ENCODE measurements at places on chromosomes 12 and 14.

GRCh38 chr12:41327096-41327895 is 139.2 kb downstream of the PDZRN4 start:
- DNase-seq = no peak

GRCh38 chr12:14514946-14515345 is 52.7 kb downstream of the PLBD1 start:
- DNase-seq = no peak

DNA sequence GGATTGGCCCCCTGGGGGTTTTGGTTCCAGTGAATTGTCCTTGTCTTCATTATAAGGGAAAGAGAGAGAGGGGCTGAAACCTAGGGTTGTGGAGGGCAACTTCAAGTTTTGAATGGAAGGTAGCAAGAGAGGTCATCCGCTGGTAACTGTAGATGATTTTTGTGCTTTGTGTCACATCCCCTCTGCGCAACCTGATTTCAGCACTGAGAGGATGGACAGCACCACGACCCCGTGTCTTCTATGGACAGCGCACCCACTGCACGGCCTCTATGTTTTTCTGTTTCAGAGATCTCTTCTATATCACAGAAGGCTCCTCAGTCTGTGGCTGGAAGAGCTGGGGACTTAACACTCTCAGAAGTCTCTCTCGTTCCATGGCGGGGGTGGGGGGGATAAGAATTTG is 127.0 kb upstream of the RPH3A start:
- no peak for DNase-seq

GRCh38 chr14:50501642-50502041 is 30.7 kb downstream of the MAP4K5 start:
- DNase-seq = no peak

GRCh38 chr12:112961074-112961473 is 17.2 kb upstream of the OAS2 start:
- DNase-seq = no peak

DNA sequence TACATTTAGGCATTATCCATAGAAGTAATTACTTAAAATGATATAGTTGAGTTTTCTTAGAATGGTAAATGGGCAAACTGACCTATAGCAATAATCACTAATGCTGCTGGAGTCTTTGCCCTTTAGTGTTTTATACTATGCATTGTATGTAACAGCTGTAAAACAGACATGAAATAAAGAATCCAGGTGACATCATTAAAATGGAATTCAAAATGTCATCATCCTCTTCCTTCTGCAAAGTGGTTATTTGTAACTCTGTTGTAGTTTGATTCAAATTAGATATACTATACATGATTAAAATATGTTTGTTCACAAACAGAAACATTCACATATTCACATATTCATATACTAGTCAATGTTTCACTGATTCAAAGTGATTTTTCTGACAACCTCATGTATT is 598.8 kb downstream of the SLC16A7 start:
- no peak for DNase-seq

DNA sequence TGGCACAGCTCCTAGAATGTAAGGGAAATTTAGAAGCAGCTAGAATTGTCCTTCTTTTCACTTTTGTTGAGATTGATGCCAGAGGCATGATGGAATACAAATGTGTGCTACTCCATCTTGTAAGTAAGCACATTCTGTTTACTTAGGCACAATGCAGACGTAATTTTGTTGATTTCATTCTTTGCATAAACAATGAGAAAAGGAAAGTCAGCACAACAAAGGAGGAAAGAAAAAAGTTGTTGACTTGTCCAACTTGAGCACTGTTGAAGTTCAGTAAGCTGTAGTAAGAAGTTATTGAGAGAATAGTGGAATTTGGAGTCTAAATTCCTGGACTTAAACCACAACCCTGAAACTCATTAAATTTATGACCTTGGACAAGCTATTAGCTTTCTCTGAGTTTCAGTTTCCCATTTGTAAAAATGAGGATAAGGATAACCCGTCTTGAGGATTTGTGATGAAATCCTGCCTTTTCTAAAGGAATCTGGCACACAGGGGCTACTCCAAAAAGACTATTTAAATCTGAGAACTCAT is 19.4 kb upstream of the CNTN1 start:
- DNase-seq = no peak

DNA sequence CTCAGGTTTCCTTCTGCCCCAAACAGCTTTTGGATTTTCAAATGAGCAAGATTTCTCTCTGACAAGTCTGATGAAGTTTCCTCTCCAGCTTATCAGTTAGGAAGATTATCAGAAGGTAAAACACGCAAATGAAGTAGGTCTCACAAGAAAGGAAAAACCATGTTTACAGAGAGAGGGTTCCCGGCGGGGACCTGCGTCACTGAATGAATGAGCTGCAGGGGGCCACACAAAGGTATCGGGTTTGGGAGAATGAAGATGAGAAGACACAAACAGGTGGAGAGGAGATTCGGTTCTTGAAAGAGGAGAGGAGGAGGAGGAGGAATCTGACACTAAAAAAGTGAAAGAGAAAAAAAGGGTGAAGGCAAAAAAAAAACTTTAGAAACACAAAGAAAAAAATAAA is 208.6 kb downstream of the CALM1 start:
- no peak for DNase-seq

GRCh38 chr14:61911574-61911973 is 149.4 kb downstream of the SNAPC1 start:
- peak; percentile 52 for DNase-seq

DNA sequence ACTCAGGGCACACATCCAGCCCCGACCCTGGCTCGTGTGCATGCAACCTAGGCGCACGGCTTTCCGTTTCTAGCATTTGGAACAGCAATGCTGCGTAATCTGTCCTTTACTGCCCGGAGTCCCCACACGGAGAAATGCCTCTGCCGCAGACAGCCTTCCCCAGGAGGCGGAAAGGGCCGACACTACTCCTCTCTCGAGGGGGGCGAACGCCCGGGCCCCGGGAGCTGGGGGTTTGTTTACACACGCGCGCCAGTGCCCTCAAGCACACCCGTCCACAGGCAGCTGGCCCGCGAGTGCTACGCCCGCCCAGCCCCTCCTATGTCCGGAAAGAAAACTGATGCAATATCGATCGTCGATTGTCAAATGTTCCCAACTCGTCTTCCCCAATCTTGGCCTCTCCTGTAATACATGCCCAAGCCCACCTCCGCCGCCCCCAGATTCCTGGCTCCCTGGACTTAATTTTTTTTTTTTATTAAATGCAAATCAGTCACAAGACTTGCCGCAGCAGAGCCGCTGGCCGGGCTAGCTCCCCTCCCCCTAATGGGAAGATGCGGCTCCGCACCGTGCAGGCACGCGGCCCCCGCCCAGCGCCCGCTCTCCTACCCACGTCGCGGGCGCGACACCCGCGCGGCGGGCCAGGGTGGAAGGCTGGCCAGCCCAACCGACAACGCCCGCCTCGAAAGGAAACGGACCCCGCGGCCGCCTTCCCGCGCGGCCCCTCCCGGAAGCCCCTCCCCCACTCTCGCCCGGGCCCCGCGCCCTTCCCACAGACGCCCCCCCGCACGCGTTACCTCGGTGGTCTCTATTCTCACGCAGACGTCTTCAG is 642 bp downstream of the SLC38A2 start:
- no peak for DNase-seq

GRCh38 chr12:43155376-43155775 is 396.6 kb downstream of the ADAMTS20 start:
- DNase-seq = no peak

DNA sequence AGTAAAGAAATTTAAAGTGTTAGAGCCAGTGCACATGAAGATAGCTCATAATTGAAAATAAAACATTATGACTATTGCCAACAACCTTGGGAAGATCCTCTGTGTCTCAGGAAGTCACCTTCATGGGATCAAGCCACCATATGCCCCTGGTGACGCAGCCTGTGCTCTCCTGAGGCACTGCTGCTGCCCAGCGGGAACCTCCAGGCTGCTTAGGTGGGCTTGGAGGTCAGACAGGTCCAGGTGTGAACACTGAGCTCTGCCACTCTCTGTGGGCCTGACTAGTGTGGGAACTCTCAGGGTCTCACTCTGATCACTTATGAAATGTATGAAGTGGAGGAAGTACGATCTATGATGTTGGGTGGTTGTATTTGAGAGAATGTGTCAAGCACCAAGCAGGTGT is 16.7 kb downstream of the SLC35E3 start:
- DNase-seq = no peak

GRCh38 chr14:55713486-55713885 is 133.5 kb downstream of the KTN1 start:
- no peak for DNase-seq

- no peak for DNase-seq
Measured at GRCh38 chr12:40634517-40635131, 57.6 kb upstream of the CNTN1 start.

DNA sequence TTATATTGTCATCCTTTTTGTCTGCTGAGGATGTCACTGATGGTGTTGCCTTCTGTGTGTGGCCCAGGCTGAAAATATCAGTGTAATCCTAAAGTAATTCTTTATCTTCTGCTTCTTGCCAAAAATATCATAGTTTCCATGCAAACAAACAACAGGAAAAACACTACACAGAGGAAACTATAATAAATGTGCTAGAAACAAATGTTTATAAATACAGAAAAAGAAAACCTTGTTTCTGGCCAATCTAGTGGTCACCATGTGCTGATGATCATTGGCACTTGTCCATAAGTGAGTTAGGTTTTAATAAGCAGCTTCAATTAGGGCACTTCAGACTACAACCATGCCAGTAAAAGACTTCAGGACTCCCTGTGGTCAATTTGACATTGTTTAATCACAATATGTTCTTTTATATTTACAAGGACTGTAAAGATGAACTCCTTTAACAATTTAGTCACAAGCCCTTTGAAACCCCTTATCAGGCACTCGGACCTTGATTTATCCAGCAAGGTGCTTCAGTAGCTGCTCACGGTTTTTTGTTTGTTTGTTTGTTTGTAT is 124.8 kb downstream of the TMTC3 start:
- no peak for DNase-seq

- DNase-seq = no peak
Measured at GRCh38 chr12:131561891-131562684, 148.8 kb upstream of the SFSWAP start.

DNA sequence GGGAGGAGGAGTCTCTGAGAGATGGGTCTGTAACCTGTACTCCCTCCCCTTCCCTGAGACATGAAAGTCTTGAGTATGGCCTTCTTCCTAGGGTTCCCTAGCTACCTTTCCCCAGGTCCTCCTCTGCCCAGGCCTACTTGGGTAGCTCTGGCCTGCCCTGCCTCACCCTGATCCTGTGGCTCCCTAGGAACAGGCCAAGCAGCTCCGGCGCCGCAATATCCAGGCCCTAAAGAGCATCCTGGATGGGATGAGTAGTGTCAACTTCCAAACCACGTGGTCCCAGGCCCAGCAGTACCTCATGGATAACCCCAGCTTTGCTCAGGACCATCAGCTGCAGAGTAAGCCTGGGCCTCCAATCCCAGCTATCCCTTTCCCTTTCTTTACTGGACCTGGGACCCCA is 12.3 kb downstream of the PRPF40B start:
- DNase-seq = no peak

DNA sequence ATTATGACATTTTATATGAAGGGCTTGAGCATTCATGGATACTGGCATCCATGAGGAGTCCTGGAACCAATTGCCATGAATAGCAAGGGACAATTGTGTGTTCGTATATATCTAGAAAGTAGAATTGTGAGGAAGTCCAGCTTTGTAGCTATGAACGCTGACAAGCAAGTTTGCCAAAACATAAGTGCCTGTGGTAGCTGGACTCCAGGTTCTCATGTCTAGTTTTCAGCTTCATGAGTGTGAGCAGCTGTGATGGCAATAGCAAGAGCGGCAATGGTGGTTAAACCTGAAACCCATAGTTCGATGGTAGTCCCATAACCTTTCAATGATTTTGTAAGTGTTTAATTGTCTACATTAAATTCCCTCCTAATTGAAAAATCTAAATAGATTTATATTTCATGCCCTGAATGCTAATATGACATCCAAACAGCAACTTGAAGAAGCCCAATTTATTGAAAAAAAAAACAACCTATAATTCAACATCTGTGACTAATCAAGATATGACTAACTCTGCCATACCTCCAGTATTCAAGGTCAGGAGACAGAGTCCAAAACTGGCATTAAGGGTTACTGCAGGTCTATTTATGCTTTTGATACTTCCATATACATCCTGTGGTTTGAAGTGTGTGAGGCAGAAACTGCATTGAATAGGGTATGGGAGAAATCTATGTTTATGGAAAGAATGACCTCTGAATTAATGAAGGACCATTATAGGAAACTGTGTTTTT is 50.3 kb upstream of the PCED1B start:
- DNase-seq = no peak

DNA sequence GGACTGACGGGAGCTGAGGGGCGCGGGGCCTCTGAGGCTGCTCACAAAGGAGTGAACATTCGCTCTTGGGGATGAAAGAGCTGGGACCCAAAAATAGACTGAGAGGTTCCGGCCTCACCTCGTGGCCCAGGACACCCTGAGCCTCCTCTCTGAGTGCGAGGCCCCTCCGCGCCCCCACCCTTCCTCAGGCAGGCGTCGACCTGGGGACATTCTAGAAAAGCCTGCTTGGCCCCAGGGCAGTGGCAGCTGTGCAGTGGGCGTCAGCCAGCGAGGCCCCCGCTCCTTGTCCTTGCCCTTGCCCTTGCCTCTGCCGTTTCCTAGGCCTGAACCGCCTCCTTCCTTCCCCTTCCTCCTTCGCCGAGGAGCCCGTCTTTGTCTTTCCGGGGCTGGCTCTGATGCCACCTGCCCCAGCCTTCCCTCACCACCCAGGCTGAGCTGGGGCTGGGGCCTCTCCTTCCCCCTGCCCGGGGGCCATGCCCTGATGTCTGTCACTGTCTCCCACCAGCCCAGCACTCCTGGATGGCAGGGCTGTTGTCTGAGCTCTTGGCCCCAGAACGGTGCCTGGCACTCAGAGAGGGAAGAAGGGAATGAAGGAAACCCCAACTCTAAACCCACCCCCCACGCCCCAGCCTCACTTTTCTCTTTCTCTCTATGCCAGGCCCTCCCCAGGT is 208.2 kb upstream of the RTL1 start:
- DNase-seq = no peak

- no peak for DNase-seq
Measured at GRCh38 chr14:57933349-57933748, 67.5 kb upstream of the SLC35F4 start.

- DNase-seq = no peak
Measured at GRCh38 chr12:49515266-49515665, 23.6 kb upstream of the KCNH3 start.

DNA sequence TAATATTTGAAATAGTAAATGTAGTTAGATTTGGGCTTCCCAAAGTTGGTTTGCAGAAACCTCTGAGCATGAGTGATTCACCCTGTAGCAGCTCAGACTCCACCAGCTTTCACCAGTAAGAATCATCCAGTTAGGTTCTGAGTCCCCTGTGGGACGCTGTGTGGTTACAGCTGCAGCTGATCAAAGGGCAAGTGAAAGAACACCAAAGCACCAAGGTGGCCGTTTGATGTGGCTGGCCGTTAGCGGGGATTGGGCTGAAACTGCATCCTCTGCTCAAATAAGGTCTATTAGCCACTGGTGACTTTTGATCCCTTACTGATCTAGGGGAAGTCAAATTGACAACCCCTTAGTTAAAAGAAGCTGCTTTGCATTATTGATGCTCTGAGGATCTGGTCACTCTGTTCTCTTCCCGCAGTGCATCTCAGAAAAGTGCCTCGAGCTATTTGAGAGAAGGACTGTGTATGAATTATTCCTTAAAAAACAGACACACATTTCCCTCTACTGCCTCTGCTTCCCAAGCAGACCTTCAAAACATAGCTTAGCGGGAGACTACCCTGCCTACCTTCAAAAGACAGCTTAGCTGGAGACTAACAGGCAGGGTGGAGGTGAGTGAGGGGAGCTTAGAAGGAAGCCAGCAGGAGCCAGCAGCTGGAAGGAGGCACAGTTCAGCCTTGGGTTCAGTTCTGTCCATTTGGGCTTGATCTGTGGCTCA is 3.7 kb downstream of the ABHD12B start:
- no peak for DNase-seq
